ENCODE measurements at places on chromosomes 2 and 18.
A peak's percentile ranks its signal among the peaks of the same experiment; 100 is the strongest.

- no peak for DNase-seq
Measured at GRCh38 chr18:7034924-7035323, 82.7 kb downstream of the LAMA1 start.

DNA sequence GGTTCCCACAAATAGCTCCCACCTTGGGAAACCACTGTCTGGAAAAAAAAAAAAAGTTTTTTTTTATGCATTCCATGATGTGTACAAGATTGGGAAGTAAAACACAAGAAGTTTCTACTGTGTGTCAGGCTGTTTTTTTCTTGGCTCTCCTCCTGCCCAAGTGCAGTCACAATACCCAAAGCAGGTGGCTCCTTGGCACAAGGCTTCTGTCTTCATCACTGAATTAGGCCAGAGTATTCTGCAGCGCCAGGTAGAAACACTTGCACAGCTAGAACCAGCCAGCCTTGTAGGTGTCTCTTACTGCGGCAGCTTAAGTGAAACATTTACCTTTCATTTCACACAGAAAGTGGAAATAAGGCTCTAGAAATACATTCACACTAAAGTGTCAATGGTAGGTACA is 23.8 kb upstream of the MAL start:
- DNase-seq, result no peak

DNA sequence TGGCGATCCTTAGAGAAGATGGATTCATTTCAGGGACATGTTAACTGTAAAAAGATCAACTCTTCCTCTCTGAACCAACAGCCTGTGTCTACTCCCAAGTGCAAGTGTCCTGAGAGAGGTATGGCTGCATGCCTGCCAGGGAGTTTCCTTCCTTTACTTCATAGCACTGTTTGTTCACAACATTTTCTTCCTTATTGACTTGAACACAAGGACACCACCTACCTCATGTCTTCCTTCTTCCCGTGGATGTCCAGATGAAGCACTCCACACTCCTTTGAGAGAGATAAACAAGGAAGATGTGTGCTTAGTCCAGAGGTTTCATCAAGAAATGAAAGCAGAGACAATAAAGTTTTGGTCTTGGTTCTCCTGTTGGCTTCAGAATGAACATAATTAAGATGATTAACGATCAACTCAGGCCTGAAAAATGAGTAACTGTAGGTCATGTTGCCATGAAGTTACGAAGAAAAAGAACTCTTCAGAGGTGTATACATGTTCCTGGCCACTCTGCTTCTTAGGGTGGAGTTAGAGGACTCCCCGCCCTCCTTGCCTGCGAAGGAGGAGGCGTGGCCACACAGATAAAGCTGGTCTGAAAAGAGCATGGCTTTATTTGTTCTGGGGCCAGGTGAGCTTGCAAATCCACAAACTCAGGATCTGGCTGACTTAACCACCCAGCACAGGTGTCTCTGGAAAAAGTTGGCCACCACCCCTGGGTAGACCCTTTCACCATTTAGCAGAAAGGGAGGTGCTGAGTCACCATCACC is 155.0 kb upstream of the KCTD1 start:
- no peak for DNase-seq

DNA sequence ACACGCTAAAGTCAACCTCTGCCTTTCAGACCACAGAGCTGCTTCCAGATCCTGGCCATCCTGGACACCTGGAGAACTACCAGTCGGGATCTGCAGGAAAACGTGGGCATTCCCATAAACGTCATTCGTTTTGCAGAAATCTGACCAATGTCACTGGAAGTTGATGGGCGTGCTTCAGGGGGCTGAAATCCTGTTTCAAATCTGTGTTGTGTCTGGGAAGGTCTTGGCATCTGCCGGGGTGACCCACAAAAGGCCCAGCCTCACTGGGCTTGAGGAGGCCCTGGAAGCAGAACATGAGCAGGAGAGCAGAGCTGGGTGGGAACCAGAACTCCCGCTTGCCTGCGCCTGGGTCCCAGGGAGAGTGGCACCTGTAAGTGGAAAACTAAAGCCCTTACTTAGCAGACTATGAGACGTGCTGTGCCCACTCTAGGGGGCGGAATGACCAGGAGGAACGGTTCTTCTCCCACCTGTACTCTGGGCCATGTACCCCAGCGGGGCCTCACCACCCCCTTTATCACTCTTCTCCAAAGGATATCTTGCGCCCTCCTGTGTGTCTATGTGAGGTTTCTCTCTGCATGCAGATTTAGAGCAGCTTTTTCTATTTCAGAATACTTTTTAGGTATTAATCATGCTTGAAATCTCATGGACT is 200.9 kb downstream of the FAM210A start:
- DNase-seq, result no peak

DNA sequence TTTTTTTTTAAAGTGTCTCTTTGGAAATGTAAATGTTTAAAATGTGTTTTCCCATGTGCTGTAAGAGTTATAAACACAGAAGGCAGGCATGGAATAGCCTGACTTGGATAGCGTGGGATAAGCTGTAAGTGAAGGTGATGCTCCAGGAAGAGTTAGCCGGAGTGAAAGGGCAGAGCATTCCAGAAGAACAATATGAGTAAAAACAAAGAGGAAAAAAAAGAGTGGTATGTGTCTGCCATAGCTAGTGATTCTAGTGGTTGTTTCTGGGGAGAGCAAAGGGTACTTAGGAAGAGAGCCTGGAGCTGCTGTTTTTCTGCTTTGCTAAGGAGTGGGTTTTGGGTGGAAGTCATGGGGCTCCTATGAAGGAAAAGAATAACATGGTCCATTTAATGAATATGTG is 126.9 kb upstream of the DLGAP1 start:
- DNase-seq, result no peak

DNA sequence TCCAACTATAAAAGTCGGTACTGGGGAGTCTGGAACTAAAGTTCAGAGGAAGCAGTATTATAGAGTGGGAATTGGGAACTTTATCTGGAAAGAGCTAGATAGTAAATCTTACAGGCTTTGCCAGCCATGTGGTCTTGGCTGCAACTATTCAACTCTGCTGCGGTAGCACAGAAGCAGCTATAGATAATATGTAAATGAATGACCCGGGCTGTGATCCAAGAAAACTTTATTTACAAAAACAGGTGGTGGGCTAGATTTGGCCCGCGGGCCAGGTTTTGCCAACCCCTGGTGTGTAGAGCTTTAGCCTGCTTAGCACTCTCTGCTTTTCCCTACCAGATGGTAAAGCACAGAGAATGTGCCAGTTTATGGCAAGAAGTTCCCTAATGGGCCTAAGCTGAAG is 70.8 kb downstream of the TNP1 start:
- DNase-seq, result no peak

DNA sequence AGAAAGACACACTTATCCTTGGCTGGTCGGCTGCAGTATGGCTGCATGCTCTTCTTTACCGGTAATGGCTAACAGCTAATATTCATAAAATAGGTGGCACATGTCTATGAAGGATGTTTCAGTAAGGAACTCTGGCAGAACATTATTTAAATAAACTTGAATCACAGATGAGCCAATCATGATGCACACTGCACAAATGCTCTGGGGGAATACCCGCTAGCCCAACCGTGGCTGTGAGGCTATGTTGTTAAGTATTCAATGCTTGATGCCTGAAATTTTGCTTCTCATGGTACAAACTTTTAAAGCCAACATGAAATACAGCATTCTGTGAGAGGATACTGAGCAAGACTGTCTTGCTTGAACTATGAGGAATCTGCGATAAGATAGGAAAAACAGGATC is 505.8 kb downstream of the ZEB2 start:
- no peak for DNase-seq

DNA sequence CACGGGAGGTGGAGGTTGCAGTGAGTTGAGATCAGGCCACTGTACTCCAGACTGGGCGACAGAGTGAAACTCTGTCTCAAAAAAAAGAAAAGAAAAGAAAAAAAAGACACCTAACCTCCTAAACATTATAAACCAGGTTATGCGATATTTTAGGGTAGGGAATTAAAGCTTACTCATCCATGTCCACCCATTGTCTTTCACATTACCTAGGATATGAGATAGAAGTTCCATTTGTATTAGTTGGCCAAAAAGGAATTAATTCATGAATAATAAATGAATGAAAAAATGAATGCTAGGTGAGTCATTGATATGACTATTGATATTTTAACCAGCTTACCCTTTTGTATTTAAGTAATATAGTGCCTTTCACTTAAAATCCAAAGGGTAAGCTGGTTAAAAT is 132.9 kb downstream of the FAM161A start:
- no peak for DNase-seq

DNA sequence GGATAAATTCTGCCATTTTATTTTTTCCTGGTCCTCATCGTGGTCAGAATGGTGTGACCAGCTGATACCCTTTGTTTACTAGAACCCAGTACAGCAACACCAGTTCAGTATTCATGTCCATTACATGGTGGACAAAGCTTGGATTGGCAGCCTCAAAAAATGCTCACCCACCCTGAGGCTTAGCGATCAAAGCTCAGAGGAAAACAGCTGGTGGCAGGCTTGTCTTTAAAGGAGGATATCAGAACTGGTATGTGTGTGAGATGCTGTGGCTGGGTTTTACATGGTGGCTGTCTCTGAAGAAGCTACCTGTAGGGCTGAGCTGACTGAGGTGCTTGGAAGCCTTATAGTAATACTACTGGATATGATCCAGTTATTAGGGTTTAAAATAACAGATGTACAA is 471.1 kb upstream of the MEX3C start:
- DNase-seq, result no peak

DNA sequence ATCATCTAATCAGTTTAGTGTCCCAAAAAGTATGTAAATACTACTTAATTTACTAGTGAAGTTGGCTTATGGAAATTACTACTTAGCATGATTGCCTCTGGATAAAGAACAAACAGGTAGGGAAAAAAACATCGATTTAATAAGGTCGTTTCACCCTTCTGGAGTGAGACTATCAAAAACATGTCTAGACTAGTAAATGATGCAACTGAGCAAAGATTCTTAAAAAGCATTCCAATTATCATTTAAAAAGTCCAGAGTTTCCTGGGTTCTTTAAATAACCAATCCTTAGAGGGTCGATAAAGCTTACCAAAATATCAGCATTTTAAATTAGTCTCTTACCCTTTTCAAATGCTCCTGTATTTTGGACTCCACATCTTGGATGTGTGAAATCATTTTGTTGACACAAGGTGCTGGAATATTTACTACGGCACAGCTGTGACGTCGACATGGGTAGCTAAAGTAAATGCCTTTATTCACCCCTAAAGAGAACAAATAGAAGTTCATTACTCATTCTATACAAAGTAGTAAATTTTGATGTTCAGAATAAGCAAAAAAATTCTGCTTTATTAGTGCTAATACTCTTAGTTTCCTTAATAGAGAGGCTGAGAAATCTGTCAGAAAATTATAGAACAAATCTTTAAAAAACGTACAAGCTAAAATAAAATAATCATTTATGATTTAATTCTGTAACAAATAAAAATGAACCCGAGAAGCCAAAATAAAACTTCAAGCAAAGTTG is 70.6 kb downstream of the CCDC178 start:
- no peak for DNase-seq

DNA sequence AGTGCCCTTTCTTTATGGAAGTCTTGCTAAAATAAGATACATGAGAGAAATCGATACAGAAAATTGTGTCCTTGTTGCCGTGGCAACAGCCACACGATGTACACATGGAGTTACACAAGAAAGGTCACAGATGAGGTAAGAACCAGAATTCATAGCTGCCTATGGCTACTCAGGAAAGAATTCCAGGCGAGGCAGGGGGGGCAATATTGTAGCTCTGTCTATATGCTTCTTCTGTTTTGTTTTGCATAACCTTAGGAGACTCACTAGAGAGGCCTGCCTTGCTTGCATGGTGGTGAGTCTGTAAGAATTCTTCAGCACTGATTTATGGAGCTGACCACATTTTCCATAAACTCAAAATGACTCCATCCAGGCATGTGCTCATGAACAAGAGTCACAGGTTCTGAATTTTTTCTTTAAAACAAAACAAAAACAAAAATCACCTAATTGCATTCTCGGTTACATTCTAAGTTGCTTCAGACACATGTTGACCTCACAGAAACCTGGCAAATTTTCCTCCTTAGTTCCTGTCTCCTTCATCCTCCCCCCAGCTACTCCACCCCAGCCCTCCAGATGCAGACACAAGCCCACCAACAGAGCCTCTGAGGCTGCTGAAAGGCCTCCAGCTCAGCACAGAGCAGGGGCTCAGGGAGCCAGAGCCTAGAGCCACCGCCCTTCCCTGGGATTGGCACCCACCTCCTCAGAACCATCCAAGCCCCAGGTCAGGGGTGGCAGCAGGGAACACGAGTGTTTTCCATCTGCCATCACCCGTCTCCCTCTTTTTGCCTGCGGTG is 183.5 kb downstream of the ANTXR1 start:
- no peak for DNase-seq

DNA sequence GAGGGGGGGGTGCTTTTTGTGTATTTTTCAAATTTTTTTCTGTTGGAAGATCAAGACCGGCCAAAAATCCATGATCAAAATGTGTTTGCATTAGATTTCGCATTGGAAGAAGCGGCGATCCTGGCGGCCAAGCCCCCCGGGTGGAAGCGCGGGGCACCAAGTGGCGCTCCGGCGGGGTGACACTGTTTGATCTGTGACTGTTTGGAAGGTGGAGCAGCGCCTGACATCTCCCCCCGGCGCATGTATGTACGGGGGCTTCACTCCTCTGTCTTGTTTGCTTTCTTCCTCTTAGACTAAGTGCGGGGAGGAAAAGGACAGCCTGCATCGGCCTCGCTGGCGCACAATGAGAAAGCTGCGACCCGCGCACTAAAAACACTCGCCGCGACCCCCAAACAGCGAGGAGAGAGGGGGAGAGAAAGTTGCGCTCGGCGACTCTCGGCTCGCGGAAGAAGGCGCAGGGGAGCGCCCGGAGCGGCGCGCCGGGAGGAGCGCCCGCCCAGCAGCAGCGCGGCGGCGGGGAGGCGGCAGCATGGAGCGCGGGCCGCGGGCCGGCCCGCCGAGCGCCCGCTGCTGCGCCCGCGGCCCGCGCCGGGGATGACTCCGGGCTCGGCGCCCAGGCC is 515 bp downstream of the TSHZ1 start:
- DNase-seq, result peak; percentile 53

- DNase-seq, result no peak
Measured at GRCh38 chr2:43190311-43191052, 35.9 kb downstream of the ZFP36L2 start.

- DNase-seq, result no peak
Measured at GRCh38 chr2:83531206-83531826, 927.8 kb downstream of the SUCLG1 start.

DNA sequence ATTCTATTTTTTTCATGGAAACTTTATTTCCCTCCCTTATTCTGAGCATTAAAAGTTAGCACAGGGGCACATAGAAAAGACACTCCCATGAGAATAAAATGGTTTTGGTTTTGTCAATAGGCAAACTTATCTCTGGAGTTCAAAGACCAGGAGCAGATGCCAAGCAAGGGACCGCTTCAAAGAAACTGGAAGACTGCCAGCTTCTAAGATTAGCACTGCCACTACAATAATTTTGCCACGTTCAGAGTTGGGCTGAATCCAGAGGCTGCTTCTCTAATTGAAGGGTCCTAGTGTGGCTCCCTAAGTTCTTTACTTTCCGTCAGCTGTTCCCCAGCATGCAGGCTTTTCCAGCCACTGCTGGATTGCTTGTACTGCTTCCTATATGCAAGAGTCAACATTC is 681.0 kb upstream of the GCFC2 start:
- no peak for DNase-seq

DNA sequence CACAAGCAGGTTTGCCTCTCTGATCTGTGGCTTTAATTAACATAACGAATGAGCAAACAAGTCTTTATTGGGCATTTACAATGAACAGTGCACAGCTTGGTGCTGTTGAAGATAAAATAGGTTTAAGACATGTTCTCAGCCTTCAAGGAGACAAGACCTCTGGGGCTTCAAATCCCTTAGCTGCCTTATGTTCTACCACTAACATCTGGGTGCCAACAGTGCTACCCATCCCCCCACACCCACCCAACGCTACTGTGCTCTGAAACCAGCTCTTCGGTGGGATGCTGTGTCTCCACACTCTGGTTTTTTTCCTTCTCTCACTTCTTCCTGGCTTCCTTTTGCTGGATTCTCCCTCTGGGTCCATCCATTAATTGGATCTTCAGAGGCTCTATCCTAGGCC is 14.1 kb upstream of the B3GNT2 start:
- DNase-seq, result no peak

Data from Kasumi-1 (cell line).